IPS DF 19.7 (cell line): ENCODE measurements at places on chromosomes 4 and X.

DNA sequence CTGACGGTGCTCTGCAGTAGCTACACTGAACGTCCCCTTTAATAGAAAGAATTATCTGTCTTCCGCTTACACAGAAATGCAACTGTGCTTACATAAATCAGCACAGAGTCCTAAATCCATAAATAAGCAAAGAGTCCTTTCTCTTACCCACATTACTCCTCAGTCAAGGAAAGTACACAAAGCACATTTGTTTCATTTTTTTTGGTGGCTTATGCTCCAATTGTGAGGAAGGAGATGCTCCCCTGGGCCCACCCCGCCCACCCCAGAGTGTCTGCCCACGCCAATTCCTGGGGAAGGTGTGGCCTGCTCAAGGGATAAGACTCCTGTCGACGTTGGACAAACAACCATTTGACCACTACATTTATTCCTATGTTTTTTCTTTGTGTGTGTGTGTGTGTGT, 53.8 kb downstream of the CPLX1 start:
- no peak for DNase-seq

DNA sequence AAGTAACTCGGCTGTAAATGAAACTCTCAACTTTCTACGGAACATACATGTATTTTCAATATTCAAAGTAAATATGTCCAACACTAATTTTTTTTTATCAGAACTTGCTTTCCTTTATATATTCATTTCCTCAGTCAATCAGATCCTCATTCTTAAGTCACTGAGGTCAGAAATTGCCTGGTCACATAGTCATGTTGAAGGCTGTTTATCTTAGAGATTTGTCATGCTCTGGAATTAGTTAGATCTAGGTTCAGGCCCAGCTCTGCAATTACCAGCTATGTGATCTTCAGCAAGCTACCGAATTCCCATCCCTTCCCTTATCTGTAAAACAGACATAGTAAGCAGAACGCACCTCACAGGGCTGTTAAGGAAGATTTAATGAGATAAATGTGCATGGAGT, 228.8 kb downstream of the SPCS3 start:
- no peak for DNase-seq

DNA sequence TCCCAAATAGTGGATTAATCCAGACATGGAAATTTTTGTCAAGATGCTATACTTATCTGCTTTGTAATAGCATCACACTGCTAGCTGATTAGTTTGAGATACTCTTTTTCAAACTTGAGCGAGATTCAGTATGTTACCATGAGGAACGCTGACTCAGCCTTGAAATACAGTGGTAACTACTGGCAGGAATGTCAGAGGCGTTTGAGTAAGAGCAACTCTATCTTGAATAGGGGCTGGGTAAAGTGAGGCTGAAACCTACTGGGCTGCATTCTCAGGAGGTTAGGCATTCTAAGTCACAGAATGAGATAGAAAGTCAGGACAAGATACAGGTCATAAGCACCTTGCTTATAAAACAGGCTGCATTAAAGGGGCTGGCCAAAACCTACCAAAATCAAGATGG, 2519.6 kb downstream of the ARAP2 start:
- no peak for DNase-seq

- DNase-seq: no peak
Measured at GRCh38 chrX:105753411-105753810, 68.9 kb upstream of the NRK start.

- DNase-seq: no peak
Measured at GRCh38 chrX:119389214-119389613, 9.9 kb upstream of the SLC25A43 start.

GRCh38 chrX:54357414-54358377, at the start of gene WNK3:
Gene WNK3 (minus strand): TSS chrX:54358046.
- peak; percentile 20 for DNase-seq

GRCh38 chrX:24777660-24778059, 83.9 kb downstream of the POLA1 start:
- DNase-seq: no peak

DNA sequence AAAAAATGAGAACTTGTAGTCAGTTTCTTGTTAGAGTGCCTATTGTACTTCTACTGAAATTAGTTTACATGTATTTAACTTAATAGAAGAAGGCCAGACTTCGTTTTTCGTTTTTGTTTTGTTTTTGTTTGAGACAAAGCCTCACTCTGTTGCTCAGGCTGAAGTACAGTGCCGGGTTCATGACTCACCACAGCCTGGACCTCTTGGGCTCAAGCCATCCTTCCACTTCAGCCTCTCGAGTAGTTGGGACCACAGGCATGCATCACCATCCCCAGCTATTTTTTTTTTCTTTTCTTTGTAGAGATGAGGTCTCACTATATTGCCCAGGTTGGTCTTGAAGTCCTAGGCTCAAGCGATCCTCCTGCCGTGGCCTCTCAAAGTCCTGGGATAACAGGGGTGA, 793.9 kb downstream of the ADGRL3 start:
- no peak for DNase-seq

DNA sequence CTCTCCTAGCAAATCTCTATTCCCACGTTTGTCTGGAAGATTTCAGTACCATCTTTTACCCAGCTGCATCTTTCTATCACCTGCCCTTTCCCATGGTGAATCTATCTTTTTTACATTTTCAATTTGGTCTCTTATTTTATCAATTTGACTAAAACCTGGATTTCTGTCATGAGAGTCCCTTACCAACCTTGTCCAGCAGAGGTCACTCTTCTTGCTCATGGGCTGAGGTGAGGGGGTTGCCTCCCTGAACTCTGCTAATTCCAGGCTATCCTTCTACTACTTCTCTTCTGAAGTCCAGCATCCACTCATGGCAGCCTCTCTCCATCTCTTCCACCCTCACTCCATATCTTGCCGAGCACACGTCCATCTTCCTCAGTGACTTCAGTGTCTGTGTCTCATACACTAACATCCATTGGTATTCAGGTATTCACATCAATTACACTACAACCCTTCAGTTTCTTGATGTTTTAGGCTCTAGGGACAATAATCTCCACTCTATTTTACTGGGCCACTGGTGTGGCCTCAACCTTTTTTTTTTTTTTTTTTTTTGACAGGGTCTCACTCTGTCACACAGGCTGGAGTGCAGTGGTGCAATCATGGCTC, 17.8 kb upstream of the ZNF827 start:
- peak; percentile 25 for DNase-seq

DNA sequence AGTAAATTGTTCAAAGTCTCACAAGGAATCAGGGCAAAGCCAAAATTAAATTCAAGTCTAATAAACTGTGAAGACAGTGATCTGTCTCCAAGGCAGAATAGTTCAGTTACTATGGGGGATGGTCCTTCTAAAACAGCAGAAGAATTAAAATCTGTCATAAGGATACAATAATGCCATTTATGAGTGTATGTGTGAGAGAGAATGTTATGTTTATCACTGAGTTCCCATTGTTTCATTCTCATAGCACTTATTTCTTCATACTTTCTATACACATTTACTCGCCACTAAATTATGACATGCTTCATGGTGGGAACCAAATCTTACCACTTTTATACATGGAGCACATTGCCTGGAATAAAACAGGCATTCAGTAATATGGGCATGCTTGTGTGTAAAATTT, 102.5 kb downstream of the AMMECR1 start:
- no peak for DNase-seq

DNA sequence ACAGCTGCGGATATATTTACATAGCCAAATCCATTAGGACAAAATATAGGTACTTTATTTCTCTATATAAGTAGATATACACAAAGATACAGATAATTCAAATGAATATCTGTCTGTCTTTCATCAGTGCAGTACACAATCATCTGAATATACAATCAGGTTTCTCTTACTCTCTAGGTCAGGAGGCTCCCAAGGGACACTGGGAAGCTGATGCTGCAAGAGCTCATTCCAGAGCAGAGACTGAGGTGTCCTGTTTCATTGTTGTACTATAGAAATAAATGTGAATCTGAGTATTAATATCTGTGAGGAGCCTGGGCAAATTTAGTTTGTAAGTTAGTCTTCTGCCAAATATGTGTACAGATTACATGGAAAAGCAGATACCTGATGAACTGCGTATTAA, 4.2 kb downstream of the TLL1 start:
- no peak for DNase-seq

DNA sequence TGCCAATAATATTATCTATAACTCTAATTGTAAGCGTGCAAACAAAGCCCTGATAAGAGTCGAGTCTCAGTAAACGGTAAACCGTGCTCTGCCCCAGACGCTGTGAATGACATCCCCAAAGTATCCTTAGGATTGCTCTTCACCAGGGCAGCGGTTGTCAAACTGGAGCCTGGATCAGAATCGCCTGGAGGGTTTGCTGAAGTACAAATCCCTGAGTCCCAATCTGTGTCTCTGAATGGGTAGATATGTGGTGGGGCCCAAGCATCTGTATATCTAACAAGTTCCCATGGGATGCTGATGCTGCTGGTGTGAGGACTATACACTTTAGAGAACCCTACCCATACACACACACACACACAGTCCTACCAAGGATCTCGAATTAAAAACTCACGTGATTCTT, 813 bp upstream of the APBB2 start:
- no peak for DNase-seq

DNA sequence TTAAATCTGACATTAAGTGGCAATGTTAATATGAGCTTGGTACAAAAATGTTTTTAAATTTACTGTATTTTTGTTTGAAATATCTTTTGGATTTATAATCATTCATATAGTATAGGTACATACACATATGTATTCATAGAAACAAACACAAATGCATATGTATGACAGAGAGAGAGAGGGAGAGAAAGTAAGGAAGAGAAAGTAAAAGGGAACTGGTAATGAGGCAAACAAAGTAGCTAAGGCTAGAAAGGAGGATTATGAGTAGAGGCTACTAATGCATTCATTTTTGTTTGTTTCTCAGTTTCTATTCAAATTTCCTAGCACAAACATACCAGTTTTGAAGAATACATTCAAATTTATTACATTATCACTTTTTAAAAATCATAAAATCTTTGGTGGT, 132.4 kb downstream of the GLRA3 start:
- no peak for DNase-seq

DNA sequence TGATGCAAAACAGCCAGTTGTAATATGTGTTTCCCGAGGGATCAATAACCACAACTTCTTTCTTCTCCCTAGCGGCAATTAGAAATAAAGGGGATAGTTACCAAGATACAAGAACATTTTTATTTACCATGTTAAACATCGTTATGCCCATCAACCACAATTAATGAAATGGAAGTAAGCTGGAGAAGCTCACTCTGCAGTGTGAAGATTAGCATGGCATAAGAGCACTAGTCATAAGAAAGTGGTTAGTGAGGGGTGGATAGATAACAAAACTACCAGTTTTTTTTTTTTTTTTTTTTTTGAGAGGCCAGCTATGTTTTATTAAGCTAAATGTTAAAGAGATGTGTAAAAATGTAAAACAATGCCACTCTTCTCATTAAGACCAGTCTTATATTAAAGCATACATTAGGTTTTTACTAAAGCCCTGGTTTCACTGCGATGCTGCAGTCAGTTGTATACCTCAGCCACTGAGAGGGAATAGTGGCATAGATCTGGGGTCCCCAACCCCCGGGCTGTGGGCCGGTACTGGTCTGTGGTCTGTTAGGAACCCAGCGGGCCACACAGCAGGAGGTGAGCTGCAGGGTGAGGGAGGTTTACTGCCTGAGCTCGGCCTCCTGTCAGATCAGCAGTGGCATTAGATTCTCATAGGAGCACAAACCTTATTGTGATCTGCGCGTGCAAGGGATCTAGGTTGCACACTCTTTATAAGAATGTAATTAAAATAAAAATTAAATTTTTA, 27.9 kb upstream of the NFXL1 start:
- DNase-seq: no peak

GRCh38 chr4:94334962-94335361, 7.7 kb downstream of the HPGDS start:
- DNase-seq: no peak

GRCh38 chr4:7540206-7540605, 105.5 kb upstream of the PSAPL1 start:
- DNase-seq: no peak

DNA sequence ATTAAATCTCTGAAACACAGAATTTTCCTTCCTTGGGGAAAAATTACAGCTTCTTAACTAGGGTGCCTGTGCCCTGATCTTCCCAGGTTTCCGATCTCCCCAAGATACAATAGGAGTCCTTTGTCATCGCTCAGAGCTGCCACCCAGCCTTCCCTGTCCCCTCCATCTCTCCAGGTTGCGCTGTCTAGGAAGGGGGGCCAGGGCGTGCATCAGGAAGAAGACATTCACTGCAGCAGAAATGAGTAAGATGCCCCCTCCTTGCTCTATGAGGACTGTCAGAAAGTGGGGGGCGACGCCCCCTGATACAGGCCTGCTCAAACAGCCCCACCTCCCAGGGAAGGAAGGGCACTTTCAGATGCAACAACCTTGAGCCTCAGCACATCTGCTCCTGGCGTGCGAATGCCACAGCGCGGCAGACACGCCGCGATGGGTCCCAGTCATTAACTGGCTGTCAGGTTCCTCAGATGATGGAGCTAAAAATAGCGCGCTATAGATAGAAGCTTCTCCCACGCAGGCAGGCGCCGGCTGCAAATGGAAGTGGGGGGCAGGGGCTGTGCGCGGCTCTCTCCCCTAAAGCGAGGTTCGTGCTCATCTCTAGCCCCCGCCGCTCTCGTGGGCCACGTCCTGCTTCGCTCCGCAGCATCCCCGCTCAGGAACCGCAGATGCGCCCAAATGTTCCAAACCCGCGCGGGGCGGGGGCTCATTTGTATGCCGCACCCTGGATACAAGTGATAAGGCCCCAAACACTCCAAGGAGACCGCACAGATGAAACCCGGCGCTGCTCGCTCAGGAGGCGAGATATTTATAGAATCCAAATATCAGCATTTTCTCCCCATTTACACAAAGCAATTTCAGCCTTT, 57.6 kb upstream of the LGI2 start:
- DNase-seq: no peak

- DNase-seq: no peak
Measured at GRCh38 chr4:86831262-86832130, 17.7 kb downstream of the SLC10A6 start.

- DNase-seq: no peak
Measured at GRCh38 chr4:156623376-156623775, 348.2 kb downstream of the PDGFC start.

GRCh38 chrX:41265615-41266014, 68.3 kb upstream of the DDX3X start:
- no peak for DNase-seq

GRCh38 chr4:128006592-128006991, 41.4 kb downstream of the ABHD18 start:
- no peak for DNase-seq

DNA sequence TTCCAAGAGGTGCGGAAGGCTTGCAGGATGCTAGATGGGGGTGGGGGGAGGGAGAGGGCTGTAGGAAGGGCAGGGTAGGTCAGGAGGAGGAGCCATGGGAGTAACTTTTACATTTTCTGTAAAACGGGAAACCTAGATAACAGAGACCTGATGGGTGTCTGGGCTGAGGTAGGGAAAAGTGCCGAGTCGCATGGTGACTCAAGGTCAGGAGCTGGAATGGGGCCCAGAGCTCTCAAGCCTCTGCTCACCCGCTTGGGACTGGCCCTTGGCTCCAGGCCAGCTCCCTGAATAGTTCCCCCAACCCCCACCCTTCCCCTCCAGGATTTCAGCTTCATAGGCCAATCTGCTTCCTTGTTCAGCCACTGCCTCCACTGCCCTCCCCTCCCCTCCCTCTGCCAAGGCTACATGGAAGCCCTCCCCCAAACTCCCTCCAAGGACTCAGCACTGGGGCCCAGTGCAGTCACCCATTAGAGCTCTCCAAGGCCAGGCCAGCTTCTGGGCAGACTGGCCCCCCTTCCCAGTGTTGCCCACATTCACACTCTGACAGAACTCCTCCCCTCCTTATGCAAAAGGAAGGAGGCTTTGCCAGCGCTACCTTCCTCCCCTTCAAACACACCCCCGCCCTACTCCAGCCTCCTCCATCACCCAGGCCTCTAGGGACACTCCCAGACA, 43.6 kb downstream of the TSC22D3 start:
- no peak for DNase-seq

- no peak for DNase-seq
Measured at GRCh38 chrX:111823703-111824102, 52.3 kb upstream of the TRPC5OS start.
